ENCODE measurements at places on chromosomes 7 and 10.

DNA sequence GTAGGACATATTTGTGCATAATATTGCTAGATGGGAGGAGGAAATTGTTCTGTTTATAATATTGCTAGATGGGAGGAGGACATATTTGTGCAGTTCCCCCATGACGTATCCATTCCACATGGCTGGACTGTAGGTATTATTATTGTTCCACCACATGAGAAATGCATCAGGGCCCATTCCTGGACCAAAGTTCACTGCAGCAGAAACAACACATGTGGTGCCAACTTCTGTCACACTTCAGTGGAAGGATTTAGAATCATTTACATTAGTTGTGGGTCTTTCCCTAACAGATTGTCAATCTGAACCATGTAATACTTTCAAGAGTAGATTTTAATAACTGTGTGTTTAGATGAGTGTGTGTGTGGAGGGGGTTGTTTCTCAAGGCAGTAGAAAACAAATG, 32.7 kb upstream of the MACC1 start:
- no peak for DNase-seq

GRCh38 chr10:83943920-83944319, 195.4 kb upstream of the GHITM start:
- DNase-seq = no peak

DNA sequence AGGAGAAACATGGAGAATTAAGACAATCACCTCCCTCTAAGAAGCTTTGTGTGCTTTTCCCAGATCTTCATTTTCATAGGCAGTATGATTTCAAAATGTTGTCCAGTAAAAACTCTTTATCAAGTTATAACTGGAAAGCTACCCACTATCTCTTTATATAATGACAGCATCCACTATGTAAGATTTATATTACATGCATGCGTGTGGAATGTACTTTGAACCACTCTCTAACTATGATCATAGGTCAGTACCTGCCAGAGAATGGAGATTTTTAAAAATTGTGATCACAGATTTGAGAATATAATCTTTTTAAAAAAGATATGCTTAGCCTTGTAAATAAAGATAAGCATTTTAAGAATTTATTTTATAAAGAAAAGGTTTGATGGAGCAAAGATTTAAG, 17.9 kb downstream of the PAPSS2 start:
- DNase-seq = no peak

GRCh38 chr10:132417957-132418441, 21.0 kb downstream of the PWWP2B start:
- no peak for DNase-seq

DNA sequence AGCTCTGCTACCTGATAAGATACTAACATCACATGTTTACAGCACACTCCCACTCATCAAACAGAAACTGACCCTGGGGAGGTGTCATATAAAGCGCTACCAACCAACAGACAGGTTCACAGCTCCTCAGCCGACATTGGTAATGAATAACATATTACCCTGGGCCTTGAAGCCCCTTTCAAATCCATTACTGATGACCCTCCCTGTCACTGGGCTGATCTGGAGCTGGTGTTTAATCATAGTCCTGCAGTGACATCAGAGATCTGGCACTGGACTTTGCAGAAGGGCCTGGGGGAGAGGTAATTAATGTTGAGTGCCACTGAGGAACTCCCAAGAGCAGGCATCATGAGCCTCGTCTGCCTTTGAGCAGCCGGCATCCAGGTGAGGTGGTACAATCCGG, 306.5 kb upstream of the NFE2L3 start:
- DNase-seq = no peak

DNA sequence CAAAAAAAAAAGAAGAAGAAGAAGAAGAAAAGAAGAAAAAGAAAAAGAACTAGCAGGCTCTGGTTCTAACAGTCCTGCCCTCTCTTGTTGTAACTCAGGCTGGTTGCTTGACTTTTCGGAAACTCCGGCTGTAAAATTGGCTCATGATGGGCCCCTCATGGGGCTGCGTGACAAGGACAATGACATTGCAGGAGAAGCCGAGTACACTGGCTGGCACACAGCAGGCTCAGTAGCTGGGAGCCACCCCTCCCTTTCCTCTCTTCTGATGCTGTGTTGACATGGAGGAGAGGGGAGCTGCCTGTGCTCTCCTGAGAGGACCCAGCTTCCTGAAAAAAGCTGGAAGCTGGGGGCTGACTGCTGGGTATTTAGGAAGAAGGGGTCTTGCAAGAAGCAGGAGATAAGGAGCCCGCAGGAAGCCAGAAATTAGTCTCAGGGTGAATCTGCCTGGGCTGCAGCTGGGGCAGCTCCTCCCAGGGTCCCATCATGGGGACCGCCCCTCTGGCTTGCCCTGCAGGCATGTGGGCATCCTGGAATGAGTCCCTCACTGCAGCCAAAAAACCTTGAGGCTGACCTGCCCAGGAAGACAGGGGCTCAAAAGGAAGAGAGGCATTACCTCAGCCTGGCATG, 14.6 kb upstream of the GPR26 start:
- DNase-seq = no peak

- no peak for DNase-seq
Measured at GRCh38 chr10:132243626-132244025, 56.9 kb downstream of the DPYSL4 start.

DNA sequence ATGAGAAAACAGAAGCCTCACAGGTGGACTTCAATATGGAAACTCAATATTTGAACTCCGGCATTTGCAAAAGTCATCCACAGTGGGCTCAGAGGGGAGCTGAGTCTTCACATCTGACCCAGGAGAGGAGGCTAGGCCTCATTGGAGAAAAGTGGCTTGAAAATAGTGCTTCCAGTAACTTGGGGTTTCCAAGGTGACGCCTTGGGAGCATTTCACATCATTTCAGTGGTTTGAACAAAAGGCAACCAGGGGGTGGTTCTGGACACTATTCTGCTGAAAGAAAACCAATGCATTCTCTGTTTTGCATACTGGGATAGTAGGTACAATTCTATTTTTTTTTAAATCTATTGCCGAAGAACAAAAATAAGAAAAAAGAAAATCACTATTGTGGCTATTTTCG, 599.2 kb upstream of the POM121L12 start:
- no peak for DNase-seq

DNA sequence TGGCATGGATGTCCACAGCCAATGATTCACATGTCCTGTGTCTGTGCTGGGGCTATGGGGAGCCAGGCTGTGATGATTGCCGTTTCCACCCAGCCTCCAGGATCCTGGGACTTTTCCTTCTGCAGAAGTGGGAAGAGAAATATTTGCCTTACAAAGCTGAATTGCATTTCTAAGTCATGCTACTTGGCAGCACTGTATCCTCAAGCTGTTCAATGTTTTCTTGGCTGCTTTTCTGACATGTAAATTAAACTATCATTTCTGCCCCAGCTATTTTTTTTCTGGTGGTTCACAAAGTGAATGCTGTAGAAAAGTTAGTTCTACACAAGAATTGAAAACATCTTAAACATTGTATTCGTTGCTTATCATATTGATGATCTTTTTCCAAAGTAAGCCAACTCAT, 51.9 kb upstream of the TCERG1L start:
- DNase-seq = no peak

- no peak for DNase-seq
Measured at GRCh38 chr10:86167762-86168128, 198.8 kb downstream of the GRID1 start.

- peak; percentile 0 for DNase-seq
Measured at GRCh38 chr10:25175527-25176420, 973 bp downstream of the GPR158 start.

GRCh38 chr7:137967143-137968018, 34.5 kb downstream of the CREB3L2 start:
- DNase-seq = no peak

DNA sequence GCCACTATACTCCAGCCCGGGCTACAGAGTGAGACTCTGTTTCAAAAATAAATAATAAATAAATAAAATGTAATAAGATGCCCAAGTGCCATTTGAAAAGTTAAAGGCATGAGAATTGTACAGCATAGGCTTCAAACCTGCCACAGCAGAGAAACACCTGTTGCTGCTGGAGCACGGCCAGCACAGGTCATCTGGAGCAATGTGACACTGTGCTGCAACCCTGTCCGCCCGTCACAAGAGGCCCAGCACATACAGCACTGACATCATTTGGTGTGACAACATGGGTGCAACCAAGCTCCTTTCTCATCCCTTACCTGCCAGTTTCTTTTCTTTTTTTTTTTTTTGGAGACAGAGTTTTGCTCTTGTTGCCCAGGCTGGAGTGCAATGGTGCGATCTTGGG, 1.3 kb downstream of the RFC2 start:
- DNase-seq = no peak

GRCh38 chr10:43393606-43394360, 15.2 kb downstream of the HNRNPF start:
- DNase-seq = no peak

DNA sequence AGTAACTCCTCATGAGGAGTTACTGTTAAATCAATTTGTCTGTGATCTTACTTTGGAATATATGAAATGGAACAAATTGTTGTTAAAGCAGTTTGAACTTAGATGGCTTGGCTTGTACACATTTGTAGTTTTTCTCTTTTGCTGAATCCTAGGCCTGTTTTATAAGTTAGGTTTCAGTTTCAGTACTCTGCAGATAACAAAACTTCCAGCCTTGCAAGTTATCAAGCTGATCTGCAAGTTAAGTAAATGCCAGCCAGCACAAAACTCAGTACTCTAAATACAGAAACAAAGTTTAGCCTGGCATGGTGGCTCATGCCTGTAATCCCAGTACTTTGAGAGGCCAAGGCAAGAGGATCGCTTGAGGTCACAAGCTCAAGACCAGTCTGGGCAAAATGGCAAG, 25.0 kb upstream of the PAXIP1 start:
- DNase-seq = no peak

GRCh38 chr10:79982362-79982800, 33.5 kb upstream of the SFTPD start:
- DNase-seq = no peak

GRCh38 chr7:114929570-114929969, 7.7 kb downstream of the MDFIC start:
- no peak for DNase-seq

DNA sequence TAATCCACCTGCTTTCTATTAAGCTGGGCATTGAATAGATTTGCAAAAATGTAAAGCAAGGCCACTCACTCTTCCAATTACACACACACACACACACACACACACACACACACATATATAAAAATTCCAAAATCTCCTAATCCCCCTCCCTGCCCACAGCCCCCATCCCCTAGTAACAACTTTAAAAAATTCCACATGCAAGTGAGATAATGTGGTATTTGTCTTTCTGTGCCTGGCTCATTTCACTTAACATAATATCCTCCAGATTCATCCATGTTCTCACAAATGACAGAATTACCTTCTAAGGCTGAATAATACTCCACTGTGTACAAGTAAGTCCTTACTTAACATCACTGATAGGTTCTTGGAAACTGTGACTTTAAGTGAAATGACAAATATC, 24.2 kb downstream of the SH2D4B start:
- DNase-seq = no peak

DNA sequence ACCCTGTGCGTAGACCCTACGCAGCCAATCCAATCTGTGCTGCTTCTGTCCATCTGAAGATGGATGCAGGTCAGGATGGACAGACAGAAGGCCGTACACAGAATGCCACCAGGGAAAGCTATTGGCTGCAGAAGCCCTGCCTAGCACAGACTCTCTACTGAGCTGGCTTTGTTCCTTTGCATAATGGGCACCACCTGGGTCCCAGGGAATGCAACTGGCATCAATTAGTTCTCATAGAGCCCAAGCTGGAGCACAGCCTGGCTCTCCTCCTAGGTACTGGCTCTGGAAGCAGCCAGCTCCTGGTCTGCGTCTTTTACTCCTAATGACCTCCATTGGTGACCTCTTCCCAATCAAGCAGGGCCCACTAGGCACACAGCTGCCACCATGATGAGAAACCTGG, 26.8 kb upstream of the CACUL1 start:
- DNase-seq = no peak

DNA sequence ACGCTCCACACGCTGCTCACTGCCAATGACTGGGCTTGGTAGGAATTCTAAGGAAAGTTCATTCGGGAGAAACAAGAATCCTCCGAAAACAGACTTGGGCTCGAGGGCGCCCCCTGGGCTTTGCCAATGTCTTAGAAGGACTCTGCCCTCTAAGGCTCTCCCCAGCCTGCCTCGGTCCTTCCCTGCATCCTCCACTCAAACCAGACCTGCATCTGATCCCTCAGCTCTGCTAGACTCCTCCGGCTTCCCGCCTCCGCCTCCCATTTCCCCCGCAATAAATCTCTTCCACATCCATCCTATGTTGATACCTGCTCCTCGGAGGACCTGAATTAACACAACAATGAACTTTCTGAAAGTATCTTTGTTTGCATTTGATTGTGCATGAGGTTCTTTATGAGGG, 177.6 kb downstream of the PLPP4 start:
- no peak for DNase-seq

- no peak for DNase-seq
Measured at GRCh38 chr10:844552-844951, 87.0 kb downstream of the LARP4B start.

DNA sequence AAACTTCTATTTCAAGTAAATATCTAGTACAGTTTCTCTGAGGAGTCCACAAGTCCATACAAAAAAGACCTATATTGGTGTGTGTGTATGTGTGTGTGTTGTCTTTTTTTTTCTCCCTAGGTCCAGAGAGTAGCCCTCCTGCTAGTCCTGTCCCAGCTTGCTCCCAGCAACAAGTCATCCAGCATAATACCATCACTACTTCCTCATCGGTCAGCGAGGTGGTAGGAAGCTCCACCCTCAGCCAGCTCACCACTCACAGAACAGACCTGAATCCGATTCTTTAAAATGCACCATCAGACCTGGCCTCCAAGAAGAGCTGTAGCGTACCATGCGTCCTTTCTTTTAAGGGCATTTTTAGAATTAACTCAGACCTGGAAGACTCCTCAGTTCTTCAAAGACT, 139.1 kb downstream of the TRIL start:
- DNase-seq = no peak

DNA sequence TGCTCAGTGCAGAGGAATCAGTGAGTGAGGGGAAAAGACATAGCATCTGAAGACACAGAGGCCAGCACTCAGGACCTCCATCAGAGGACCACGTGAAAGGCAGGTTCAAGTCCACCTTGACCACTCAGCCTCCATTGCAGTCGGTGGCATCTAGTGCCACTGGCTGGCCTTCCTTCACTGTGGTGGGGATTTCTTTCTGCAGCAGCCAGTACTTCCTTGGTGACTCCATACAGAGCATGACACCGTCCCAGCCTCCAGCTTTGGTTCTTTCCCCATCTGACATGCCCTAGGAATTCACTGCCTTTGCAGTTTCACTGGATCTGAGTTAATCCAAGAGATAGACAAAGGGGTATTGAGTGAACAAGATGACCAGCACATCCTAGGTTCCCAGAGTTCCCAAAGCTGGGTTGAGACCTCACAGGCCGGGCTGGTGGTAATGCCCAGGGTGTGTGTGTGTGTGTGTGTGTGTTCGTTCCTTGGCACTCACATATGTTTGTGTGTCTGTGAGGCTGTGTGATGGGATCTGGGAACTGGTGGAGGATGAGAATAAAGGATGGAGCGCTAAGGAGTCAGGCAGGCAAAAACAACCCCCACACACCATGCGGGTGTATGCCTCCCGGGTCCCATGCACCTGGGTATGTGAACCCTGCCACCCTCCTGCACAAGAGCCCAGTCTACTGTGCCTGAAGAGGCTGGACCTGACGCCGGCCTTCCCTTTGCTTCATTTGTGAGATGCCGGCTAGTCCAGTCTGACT, 57.8 kb downstream of the SYPL1 start:
- no peak for DNase-seq
